ENCODE measurements at places on chromosomes 5 and 9. TPM values are rescaled to one million over a fixed set of nuclear protein-coding genes. Genes with fewer than 3 reads are reported as not detected.

The FAM221B gene
- not detected for total RNA-seq

- no peaks in the 10 kb centered on the region for H3K27me3 ChIP-seq
- H3K4me1 ChIP-seq = no peaks in the 10 kb centered on the region
- no peak overlapping the region for H3K4me3 ChIP-seq
Observed at GRCh38 chr9:126016579-126017290, 269.6 kb downstream of the PBX3 start.

GRCh38 chr5:149079883-149080282 lies 17.0 kb upstream of the SH3TC2 start:
- H3K27ac ChIP-seq = no peak overlapping the region
- DNase-seq = no peak
- no peaks in the 10 kb centered on the region for H3K27me3 ChIP-seq
- no peaks in the 10 kb centered on the region for H3K4me1 ChIP-seq
- no peaks in the 10 kb centered on the region for H3K36me3 ChIP-seq

The SLC36A2 gene
- total RNA-seq = not detected

The EQTN gene
- not detected for total RNA-seq

DNA sequence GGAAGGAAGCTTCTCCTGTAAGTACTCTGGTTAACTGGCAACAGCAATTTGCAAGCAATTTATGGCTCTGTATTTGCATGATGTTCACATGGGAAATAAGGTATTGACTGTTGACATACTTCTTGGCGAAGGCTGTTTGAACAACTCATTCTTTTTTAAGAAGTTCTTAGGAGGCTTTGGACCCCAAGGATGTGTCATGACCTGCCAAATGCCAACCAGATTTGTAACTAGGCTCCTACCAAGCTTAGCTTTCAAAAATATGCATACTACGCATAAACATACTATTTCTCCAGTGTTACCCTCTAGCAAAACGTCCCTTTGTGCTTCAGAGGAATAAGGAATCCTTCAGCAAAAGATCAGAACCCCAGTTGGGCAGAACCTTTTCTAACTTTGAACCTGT lies 165.2 kb upstream of the MSX2 start:
- H3K27ac ChIP-seq = no peak overlapping the region
- no peaks in the 10 kb centered on the region for H3K27me3 ChIP-seq
- H3K36me3 ChIP-seq = no peaks in the 10 kb centered on the region
- no peak overlapping the region for H3K4me3 ChIP-seq
- no peak for DNase-seq
- no peaks in the 10 kb centered on the region for H3K4me1 ChIP-seq

DNA sequence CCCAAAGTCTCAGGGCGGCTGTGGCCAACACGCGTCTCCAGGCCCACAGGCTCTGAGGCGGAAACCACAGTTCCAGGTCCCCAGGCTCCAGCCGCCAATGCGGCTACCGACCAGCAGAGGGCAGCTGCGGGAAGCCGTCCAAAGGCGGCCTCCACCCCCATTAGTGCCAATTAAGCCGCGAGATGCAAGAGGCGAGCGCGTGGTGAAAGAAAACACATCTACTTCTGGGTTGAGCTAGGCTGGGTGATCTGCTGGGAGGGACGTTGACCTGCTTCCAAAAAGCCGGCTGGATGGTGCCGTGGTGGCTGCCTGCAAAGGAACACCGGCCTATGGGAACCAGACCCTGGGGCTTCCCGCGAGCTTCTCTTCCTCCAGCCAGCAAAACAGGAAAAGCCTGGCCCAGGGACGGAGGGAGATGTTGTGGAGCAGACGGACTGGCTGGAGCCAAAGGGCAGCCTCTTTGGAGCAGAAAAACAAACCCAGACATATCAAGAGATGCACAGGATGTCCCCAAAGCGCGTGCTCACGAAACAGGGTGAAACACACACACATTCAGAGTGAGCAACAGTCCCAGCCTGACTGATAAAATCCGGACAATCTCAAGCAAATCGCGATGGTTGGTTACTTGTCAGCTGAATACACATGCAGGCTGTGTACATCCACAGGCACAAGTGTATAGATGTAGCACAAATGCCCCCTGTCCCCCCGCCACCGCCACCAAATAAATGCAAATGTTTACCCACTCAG lies 187.1 kb upstream of the BRINP1 start:
- peaks cover 8% of the 10 kb centered on the region for H3K4me1 ChIP-seq
- H3K4me3 ChIP-seq = peak overlapping the region; percentile 31
- peak; percentile 87 for DNase-seq
- H3K36me3 ChIP-seq = no peaks in the 10 kb centered on the region

The ATOSB gene
- total RNA-seq = 19.6 TPM

The SCAI gene
- 5.3 TPM for total RNA-seq

- H3K4me1 ChIP-seq = peaks cover 26% of the 10 kb centered on the region
- peaks cover 34% of the 10 kb centered on the region for H3K36me3 ChIP-seq
- no peak overlapping the region for H3K4me3 ChIP-seq
Observed at GRCh38 chr5:102937894-102938293, 182.0 kb downstream of the GIN1 start.

DNA sequence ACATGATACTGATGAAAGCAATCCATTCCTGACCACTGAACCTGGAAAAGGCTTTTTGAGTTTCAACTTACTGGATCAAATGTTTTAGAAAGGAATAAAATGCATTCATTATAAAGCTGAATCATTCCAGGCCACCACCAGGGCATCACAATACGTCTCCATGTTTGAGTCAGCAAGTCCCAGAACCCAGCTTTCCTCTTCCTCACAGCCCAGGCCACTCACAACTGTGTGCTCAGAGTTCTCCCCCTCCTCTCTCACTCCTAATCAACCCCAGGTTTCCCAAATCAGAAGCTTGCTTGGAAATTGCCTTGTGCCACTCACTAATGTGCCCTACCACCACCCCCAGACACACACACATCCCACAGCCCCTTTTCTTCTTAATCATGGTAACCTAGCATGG lies 91.7 kb downstream of the GNA14 start:
- no peaks in the 10 kb centered on the region for H3K4me1 ChIP-seq
- H3K4me3 ChIP-seq = no peak overlapping the region
- no peak for DNase-seq
- no peaks in the 10 kb centered on the region for H3K27me3 ChIP-seq
- no peak overlapping the region for H3K27ac ChIP-seq

- no peak overlapping the region for H3K4me3 ChIP-seq
- H3K36me3 ChIP-seq = no peaks in the 10 kb centered on the region
- no peaks in the 10 kb centered on the region for H3K4me1 ChIP-seq
- no peaks in the 10 kb centered on the region for H3K27me3 ChIP-seq
Observed at GRCh38 chr5:52665559-52665958, 122.2 kb upstream of the ITGA1 start.

The TICAM2 gene
- total RNA-seq = 0.67 TPM

DNA sequence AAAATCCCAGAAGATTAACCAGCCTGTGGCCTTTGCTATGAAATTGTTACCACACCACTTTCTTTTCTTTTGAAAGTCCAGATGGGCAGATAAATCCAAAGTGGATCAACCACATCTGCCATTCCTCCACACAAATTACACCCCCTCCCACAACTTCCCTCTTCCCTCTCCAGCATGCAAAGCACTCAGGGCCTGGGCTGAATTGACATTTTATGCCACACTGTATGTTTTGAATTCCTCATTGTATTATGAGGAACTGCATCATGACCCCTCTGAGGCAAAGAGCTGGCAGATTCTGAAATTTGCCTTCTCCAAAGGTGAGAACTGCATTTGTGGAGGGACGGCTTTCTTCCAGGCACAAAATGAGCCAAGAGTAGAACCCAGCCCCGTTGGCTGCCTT lies 589.2 kb upstream of the KLF4 start:
- H3K36me3 ChIP-seq = no peaks in the 10 kb centered on the region
- no peak overlapping the region for H3K4me3 ChIP-seq
- H3K4me1 ChIP-seq = no peaks in the 10 kb centered on the region
- DNase-seq = no peak
- H3K27ac ChIP-seq = no peak overlapping the region

DNA sequence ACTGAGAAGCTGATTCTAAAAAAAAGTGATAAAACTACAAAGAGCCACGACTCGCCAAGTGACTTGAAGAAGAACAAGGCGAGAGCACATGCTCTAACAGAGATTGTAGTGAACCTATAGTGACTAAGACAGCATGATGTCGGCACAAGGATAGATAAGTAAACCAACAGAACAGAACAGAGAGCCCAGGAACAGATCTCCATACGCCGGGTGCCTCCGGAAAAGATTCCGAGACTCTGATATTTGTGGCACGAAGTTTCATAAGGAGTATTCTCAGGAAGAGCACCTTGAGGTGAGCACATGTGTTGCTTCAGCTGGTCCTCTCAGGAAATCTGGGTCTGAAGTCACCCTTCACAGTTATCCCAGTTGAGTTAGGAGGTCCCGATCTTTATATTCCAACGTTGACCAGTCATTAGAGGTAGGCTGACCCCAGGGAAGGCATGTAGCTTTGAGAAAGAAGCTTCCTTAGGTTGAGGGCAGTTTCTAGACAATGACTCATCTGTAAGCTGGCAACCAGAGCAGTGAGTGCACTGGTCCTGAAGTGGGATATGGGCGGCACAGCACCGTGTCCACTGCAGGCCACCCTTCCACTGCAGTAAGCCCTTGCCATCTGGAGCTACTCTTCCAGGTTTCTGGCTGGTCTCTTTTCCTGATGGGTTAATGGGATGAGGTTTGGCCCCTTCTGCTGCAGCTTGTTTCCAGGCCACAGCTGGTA lies 13.6 kb upstream of the CLK4 start:
- H3K4me3 ChIP-seq = no peak overlapping the region
- no peaks in the 10 kb centered on the region for H3K36me3 ChIP-seq
- no peak overlapping the region for H3K27ac ChIP-seq
- no peak for DNase-seq
- no peaks in the 10 kb centered on the region for H3K4me1 ChIP-seq

GRCh38 chr9:126684345-126684744 lies 70.6 kb downstream of the LMX1B start:
- no peaks in the 10 kb centered on the region for H3K4me1 ChIP-seq
- H3K4me3 ChIP-seq = no peak overlapping the region
- no peak for DNase-seq
- H3K27ac ChIP-seq = no peak overlapping the region
- H3K36me3 ChIP-seq = no peaks in the 10 kb centered on the region

- peak; percentile 84 for DNase-seq
- H3K36me3 ChIP-seq = no peaks in the 10 kb centered on the region
- H3K4me3 ChIP-seq = no peak overlapping the region
- H3K4me1 ChIP-seq = no peaks in the 10 kb centered on the region
- no peak overlapping the region for H3K27ac ChIP-seq
Observed at GRCh38 chr5:177071666-177072385, 14.9 kb upstream of the FGFR4 start.

DNA sequence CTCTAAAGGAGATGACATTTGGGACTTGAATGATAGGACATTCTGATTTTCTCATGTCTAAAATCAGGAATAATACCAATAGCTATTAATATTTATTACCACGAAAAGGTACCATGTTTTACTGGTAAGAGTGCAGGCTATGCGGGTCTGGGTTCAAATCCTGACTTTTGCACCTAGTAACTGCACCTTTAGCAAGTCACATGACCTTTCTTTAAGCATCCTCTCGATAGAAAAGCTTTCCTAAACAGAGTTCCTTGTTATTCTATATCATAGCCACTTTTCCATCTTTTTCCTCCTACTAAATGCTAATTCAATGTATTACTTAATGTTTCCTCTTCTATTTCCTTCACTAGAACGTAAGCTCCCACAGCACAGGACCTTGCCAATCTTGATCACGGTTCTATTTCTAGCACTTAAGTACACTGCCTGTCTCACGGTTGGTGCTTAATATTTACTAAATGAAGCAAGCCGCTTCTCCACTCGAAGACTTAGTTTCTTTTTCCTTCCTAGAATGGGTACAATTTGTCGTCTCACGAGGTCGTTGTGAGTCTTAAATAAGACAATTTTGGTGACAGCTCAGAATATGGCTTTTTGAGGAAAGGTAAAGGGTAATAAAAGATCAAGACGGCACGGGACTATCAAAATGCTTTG lies 816 bp downstream of the RBM18 start:
- H3K36me3 ChIP-seq = peaks cover 24% of the 10 kb centered on the region
- H3K27me3 ChIP-seq = no peaks in the 10 kb centered on the region

- no peaks in the 10 kb centered on the region for H3K36me3 ChIP-seq
- DNase-seq = no peak
- no peak overlapping the region for H3K27ac ChIP-seq
- no peak overlapping the region for H3K4me3 ChIP-seq
- H3K4me1 ChIP-seq = no peaks in the 10 kb centered on the region
Observed at GRCh38 chr5:155027993-155028629, 14.6 kb downstream of the KIF4B start.

- H3K4me3 ChIP-seq = no peak overlapping the region
- no peaks in the 10 kb centered on the region for H3K27me3 ChIP-seq
- H3K36me3 ChIP-seq = no peaks in the 10 kb centered on the region
- DNase-seq = no peak
Observed at GRCh38 chr9:119304555-119304954, 64.7 kb downstream of the BRINP1 start.

DNA sequence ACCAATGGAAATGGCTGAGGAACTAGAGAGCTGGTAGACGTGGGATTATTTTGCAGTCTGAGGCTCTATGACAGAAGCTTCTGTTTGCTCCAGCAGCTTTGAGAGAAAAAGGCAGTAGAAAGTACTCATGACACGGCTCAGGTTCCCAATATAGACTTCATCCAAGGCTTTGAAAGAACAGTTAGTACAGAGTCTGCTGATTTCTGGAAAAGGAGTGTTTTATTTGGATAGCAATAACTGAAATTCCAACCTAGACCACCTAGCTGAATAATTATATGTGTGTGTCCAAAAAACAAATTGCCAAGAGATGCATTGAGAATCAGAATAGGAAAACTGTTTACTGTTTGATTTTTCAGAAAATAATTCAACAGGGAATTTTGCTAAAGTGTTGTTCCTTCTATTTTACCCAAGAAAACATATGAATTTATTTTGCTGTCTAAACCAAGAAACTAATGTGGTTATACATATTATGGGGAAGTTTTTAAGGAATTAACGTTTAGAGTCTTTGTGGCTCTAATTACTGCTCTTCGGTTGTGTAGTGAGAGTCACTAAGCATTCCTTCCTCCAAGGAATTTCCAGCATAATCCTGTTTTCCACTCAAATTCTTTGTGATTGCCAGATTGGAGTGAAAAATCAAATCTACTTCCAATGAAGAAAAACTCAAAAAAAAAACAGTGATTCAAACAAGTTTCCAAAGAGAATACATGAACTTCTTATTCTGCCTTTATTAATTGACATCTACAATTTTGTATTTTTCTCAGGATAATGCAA lies 18.1 kb upstream of the MTX3 start:
- no peak for DNase-seq
- H3K36me3 ChIP-seq = no peaks in the 10 kb centered on the region
- H3K27ac ChIP-seq = no peak overlapping the region
- no peak overlapping the region for H3K4me3 ChIP-seq
- H3K27me3 ChIP-seq = no peaks in the 10 kb centered on the region

All from right atrium auricular region (tissue), 2 donors.